ENCODE measurements at places on chromosomes 6 and 20.

GRCh38 chr6:43781941-43782704, 12.1 kb downstream of the VEGFA start:
- no peak for DNase-seq

GRCh38 chr6:121858986-121859385, 423.5 kb downstream of the GJA1 start:
- no peak for DNase-seq

- no peak for DNase-seq
These were observed 37.6 kb upstream of the HINT3 start for GRCh38 chr6:125918681-125919566.

DNA sequence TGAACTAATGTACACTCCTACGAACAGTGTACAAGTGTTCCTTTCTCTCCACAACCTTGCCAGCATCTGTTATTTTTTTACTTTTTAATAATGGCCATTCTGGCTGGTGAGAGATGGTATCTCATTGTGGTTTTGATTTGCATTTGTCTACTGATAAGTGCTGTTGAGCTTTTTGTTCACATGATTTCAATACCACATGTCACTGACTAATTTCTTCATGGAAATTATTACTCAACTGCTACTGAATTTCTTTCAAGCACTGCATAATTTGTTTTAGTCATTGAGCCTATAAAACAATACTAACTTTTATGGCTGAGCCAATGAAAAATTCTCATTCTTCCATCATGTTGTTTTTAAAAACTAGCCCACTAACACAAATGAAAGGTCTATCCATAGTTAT, 115.4 kb downstream of the FRK start:
- DNase-seq: no peak

- DNase-seq: no peak
These were observed 35.9 kb upstream of the LTV1 start for GRCh38 chr6:143807103-143807772.

DNA sequence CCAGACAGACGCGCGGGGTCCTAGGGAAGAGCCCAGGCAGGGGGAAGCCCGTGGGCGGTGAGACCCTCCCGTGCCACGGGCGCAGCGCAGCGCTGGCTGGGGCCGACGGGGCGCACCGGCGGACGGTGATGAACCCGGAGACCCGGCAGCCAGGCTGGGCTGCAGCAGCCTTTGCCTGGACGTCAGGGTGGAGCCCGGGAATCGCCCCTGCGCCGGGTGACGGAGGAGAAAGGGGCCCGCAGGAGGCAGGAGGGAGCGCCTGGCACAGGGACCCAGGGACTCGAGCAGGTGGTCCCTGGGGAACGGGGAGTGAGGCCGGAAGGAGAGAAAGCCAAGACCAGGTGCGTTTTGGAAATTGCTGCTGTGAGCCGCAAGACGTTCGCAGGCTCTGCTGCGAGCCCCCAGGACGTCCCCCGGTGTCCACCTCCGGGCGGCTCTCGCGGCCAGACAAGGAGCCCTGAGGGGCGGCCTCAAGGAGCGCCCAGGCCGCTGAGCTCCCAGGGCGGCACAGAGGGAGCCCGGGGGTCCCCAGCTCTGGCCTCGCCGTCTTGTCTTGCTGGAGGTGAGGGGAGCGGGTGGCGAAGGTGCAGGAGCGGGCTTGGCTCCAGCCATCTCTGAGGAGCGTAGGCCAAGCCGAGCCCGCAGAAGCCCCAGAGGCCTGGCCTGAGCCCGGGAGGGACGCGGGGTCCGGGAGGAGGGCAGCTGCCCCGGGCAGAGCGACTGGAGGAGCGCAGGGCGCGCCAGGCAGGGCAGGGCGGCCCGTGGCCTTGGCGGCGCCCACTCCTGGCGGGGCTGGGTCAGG, 191.2 kb upstream of the PDE10A start:
- no peak for DNase-seq

DNA sequence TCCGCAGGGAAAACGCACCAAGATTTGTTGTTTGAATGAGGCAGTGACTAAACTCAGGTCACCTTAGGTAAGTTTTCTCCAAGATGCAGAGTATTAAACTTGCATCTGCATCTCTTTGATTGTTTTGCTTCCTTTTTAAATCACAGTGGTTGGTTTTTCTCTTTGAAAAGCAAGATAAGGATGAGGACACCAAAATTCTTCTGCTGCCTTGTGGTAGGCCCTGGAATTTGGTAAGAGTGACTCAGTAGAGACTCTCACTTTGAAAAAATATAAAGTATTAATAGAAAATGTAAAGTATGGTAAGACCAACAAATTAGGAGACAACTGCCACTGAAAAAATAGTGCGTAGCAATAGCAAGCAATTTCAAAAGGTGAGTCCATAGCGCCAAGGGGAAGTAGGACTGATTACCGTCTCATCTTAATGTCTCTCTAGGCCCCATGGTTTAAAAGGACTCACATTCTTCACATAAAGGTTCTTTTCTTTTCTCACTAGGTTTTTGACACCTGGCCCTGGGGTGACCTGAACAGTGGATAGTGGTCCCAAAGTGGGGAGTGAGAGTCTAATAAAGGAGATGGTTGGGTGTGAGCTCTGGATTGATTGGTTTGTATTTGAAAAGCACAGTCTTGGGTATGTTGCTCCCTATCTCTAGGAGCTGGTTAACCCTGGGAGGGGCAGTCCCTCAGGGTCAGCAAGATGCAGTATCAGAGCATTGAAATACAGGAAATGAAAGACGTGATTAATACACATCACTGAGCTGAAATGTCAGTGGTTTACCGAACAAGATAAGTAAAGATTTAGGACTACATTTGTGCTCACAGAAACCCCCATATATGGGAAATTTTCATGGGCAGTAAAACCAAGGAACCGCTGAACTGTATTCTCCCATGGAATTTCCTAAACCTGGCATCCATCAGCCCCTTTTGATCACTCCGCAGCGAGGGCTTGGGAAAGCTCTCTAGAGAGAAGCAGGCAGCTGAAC, 221.2 kb downstream of the SLC24A3 start:
- DNase-seq: no peak

DNA sequence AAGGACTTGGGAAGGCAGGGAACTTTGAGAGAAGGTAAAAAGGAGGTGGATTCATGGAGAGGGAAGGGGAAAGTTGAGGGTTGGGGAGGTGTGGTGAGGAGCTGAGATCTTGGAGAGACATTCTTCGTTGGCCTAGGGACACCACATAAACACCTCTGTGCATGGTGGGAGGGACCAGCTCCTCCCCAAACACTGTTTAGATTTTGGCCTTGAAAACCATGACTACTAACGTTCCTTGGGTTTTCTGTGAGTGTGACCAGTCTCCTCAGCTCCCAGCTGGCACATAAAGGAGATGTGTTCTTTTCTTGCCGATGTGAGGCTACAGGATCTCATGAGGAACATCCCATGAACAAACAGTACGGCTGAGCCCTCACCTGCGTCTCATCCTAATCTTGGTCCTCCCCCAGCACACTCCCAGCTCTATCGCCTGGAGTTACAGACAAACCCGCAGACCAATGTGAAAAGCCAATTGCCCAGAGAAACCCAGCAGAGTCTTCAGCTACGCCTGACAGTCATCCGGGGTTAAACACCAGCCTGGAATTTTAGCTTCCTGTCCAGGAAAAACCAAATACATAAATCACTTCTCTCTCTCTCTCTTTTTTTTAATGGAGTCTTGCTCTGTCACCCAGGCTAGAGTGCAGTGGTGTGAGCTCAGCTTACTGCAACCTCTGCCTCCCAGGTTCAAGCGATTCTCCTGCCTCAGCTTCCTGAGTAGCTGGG, 22.0 kb upstream of the DDR1 start:
- no peak for DNase-seq

- DNase-seq: no peak
These were observed 41.2 kb downstream of the SLX4IP start for GRCh38 chr20:10476319-10476724.

GRCh38 chr6:35451354-35452182, 570 bp upstream of the FANCE start:
- DNase-seq: no peak

DNA sequence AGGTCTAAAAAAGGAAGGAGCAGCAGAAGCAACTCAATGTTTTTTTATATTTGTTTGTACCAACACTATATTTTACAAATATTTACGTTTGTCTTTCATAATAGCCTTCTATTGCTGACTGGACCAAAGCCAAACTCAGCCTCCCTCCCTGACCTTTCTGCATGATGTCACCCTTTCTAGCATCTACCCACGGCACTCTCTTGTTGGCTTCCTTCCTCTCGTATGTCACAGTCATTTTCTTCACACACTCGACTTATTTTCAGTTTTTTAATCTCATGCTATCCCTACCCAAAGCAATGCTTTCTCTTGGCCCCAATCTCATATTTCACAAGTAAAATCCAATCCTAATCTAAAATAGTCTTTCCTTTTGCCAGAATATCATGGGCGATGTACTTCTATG, 16.3 kb upstream of the FAM8A1 start:
- DNase-seq: peak; percentile 7

- no peak for DNase-seq
These were observed 2.2 kb downstream of the ZNFX1 start for GRCh38 chr20:49275636-49276035.

- no peak for DNase-seq
These were observed 172.2 kb downstream of the KIF6 start for GRCh38 chr6:39553029-39553428.

DNA sequence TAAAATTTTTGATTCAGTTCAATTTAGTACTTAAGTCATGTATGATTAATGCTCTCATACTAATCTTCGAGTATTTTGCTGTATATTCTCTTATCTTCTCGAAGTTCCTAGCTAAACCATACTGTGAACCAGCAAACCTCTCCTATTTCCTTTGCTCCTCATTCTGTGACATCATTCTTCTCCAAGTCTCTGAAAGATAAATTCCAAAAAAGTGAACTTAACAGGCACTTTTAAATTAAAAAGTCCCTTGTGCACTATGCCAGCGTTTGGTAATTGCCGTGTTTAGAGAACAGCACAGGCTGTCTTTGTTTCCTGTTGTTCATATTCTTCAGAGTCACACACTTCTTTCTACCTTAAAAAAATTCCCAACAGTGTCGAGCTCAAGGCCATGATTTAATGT, 188.4 kb upstream of the PHACTR1 start:
- DNase-seq: no peak

GRCh38 chr20:58760856-58761255, 68.3 kb downstream of the NPEPL1 start:
- DNase-seq: no peak

- no peak for DNase-seq
These were observed 21.0 kb upstream of the PI16 start for GRCh38 chr6:36933519-36933918.

DNA sequence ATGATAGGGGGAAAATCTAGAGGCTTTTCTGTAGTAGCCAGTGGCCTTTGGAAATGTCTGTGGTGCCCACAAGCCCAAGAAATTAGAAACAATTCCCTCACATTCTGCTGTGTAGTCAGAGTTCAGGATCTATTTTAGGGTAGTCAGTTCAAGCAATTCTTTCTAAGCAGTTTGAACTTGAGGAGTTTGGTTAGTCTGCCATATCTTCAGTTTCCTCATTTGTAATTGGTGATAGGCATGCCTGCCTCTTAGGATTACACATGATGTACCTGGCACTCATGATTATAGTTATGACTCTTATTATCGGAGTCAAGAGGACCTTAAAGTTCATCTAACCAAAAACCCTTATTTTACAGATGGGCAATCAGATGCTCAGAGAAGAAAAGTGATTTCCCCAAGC, 21.2 kb upstream of the MEP1A start:
- no peak for DNase-seq

DNA sequence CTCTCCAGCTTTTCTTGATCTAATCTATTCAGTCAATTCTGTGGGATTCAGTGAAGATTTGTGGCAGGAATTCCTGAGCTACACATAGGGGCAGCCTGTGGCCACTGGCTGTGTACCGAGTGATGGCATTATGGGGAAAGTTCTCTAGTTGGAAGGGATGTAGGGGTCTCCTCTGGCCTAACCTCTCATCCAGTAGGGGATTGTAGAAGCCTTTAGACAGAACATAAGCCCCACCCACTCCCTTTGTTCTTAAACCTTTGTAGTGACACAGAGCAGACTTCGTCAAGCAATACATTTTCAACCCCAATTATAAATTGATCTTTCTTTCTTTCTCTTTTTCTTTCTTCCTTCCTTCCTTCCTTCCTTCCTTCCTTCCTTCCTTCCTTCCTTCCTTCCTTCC, 188.9 kb downstream of the QKI start:
- no peak for DNase-seq

DNA sequence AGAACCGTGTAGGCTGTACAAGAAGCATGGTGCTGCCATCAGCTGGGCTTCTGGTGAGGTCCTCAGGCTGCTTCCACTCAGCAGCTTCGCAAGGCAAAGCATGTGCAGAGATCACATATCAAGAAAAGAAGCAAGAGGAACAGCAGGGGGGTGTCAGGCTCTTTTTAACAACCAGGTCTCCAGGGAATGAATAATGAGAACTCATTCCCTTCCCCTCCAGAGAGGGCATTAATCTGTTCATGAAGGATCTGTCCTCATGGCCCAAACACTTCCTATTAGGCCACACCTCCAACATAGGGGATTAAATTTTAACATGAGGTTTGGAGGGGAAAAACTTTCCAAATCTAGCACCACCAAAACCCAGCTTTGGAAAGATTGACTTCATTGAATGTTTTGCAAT, 20.0 kb downstream of the GINM1 start:
- no peak for DNase-seq

- DNase-seq: no peak
These were observed 154.3 kb upstream of the DTNBP1 start for GRCh38 chr6:15817100-15817499.

- DNase-seq: peak; percentile 36
These were observed 726 bp downstream of the FLRT3 start for GRCh38 chr20:14336686-14337085.

DNA sequence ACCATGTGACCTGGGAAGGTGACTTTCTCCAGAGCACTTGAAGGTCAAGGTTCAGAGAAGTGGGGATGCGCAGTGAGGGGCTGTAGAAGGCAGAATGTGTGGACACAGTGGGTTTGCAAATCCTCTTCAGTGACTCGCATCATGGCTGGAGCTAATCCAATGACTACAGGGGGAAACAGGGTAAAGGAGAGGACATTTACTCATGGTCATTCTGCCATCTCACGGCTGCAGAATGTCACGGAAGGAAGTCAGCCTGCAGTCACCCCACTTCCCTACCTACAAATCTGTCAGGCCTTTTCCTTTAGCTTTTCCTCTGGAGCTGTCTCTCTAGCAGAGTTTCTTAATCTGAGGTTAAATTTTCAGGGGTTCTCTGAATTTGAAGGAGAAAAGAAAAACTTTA, 337.6 kb downstream of the CDC5L start:
- DNase-seq: no peak

DNA sequence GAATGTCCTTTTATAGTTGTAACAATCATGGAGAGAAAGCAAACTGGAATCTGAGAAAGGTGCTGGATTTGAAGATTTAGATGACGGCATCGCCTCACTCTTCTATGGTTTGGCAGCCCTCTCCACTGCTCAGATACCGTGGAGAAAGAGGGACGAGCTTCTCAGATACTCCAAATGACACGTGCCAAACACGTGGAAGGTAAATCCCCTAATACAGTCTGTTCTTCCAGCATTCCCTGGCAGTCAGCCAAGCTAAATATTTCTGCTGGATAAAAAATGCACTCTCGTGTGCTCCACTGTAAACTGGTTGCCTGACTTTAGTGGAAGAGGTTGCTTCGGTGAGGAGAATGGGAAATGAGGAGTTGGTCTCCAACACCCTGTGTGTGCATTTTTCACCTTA, 16.7 kb upstream of the PRDM1 start:
- DNase-seq: no peak

- no peak for DNase-seq
These were observed 75.4 kb downstream of the GRM4 start for GRCh38 chr6:34070315-34071135.

GRCh38 chr20:35339007-35339406, 46.8 kb upstream of the FAM83C start:
- DNase-seq: no peak

GRCh38 chr20:23509247-23509913, 18.5 kb downstream of the CST8 start:
- DNase-seq: no peak
